ENCODE measurements at places on chromosomes 12 and 14.

DNA sequence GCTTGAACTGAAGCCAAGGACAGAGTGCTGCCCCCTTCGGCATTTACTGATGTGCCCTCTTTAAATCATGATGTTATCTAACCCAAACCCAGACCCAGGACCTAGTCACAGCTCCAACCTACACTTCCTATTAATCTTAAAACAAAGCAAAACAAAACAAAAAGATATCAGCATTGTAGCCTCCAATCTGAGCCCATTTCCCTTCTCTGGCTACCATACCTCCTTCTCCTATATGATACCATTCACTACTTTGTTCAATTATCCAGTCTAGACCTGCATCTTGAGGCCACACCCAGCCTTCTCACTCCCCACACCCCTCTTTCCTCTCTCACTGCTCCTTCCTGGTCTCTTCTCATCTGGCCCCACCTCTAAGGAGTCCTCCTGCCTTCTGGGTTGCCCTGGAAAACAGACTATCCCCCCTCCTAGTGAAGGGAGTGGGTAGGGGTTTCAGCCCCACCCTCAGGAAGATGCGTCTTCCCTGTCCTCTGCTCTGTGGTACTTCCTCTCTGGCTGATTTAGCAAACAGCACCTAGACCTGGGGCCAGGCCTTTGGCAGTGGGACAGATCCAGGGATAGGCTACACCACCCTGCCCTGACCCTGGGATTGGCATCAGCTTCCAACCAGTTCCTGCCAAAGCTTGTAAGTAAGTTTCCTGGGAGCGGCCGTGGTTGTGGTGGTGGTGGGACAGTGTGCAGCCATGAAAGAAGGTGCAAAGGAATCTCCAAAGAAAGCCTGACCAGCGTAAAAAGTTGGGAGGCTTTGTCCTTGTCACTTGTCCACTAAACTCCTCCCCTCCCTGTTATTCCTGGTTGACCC, 3.3 kb downstream of the LTB4R start:
- no peak for DNase-seq

- no peak for DNase-seq
Observed at GRCh38 chr12:116054280-116054679, 223.2 kb downstream of the MED13L start.

DNA sequence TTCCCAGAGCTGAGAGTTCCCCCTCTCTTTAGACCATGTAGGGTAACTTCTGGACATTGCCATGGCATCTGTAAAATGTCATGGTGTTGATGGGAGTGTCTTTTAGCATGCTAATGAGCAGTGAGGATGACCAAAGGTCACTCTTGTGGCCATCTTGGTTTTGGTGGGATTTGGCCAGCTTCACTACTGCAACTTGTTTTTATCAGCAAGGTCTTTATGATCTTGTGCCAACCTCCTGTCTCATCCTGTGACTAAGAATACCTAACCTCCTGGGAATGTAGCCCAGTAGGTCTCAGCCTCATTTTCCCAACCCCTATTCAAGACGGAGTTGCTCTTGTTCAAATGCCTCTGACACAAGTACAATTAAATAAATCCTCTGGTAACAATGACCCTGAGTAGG, 244.4 kb downstream of the NEDD1 start:
- no peak for DNase-seq

- no peak for DNase-seq
Observed at GRCh38 chr12:47776471-47777143, 3.6 kb downstream of the SLC48A1 start.

- DNase-seq: no peak
Observed at GRCh38 chr14:102418853-102419240, 56.1 kb downstream of the TECPR2 start.

DNA sequence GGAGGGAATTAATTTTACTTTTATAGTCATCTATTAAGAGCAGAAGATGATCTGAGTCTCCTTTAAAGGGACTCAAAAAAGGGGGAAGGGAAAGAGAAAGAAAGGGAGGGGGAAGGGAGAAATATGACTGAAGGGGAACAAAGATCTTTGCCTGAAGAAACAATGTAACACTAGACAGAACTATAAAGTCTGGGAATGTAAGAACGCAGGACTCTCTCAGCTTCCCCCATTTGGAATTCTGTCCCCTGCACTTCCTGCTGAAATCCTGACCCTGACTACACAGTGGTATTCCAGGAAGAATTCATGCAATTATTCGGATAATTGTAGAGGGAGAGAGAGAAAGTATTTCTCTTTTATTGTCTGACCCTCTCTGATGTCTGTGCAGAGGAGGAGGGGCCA, 8.6 kb upstream of the HOXC11 start:
- no peak for DNase-seq

DNA sequence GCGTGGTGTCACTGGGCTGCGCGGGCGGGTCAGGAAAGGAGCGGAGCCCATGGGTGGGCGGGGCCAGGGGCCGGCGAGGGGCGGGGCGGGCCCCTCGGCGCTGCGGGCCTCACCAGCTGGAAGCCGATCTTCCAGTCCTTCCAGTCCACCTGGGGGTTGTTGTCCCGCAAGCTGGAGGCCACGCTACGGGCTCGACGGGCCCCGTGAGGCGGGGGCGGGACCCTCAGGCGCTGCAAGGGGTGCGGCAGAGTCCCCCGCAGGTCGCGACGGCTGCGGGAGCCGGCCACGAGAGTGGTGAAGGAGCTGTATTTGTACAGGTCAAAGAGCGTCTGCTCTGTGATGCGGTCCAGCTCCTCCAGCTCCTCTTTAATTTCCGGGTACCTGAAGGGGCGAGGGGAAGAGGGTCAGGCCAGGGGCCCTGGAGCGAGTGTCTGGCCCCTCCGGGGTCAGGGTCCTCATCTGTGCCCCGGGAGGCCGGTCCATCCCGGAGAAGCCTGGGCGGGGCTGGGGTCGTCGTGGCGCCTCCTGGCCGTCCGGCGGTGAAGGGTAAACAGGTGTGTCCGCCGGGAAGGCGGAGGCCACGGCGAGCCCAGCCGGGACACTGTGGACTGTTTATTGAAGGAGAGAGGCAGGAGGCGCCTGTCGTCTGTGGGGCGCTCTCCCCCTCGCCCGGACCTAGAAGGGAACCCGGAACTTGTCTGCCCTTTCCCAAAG, 11.9 kb downstream of the SCNN1A start:
- no peak for DNase-seq

DNA sequence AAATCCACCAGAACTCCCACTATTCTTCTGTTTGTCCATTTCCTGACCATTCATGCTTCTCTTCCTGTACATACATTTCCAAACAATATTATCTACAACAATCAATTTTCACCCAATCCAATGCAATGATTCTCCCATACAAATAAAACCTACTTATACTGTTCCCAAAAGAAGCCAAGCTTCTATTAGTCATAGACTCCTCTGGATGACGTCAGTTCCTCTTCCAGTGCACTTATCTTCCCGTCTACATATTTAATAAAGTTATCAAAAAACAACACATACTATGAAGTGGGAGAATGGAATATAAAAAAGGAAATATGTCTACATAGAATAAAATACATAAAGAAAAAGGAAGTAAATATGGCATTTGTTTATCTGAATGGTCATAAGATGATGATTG, 165.4 kb downstream of the FOXG1 start:
- DNase-seq: no peak

- no peak for DNase-seq
Observed at GRCh38 chr12:105861227-105861626, 277.5 kb downstream of the NUAK1 start.

DNA sequence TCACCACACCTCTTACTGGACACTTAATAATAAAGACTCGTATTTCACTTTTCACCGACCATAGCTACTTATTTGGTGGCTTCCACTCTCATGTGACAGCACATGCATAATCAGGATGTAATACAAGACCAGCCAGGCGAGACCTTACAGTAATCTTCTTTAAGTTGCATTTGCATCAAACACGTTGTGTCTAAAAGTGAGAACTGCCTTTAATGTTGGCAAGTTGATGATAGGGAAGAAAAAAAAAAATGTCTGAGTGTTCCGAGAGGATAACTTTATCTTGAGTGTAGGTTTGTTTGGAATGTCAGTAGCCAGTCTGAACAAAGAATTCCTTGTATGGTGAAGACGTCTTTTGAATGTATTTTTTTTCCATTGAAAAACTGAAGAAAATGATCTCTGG, 440.4 kb downstream of the ADAMTS20 start:
- no peak for DNase-seq

DNA sequence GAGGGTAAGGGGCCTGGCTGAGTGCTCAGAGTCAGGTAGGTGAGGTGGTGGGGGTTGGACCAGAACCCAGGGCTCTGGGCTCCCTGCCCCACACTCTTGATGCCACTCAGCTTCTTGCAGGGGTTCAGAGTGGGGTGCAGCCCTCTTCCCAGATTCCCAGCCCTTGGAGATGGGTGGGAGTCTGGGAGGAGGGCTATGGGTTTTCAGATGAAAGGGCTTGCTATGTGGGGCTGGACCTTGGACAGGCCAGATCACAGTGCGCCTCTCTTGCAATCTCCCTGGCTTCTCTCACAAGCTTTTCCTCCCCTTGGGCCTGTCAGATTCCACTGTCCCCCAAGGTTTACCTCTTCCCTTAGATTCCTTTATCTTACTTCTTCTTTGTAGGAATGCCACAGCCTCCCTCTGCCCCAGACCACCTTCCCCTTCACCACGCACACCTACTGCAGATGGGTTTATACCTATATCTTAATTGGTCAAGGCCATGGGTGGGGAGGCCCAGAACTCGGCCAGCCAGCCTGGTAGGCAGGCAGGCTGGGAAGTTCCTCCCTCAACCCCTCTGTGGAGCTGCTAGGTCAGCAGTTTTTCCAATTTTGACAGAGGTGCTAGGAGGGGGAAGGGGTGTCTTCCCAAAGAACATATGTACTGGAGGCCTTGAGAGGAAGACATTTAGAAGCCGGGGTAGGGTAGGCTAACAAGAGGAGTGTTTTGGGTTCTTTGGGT, 1.4 kb downstream of the NYNRIN start:
- no peak for DNase-seq

- no peak for DNase-seq
Observed at GRCh38 chr14:99633918-99634317, 11.0 kb upstream of the HHIPL1 start.

DNA sequence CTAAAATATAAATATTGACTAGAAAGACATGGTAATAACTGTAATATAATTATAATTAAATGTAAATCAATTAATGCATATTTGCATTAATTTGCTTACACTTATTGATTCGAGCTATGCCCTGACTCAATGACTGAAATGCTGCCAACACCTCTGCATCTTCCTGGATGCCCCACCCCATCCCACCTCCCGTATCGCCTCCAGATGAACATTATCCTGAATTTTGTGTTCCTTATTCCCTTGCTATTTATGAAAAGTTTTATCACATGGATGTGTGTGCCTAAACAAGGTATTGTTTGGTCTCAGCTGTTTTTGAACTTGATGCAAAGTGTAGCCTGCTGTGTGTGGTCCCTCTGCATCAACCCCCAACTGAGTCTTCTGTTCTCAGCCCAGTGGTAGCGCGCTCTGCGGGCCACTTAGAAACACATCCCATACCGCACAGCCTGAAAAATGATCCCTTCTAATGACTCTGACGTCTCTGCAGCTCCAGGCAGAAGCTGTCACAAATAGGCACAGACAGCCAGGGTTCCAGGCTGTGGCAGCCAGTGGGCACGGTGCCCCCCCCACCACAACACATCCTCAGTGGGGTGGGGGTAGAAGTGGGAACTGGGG, 96.5 kb downstream of the PRMT8 start:
- DNase-seq: no peak

DNA sequence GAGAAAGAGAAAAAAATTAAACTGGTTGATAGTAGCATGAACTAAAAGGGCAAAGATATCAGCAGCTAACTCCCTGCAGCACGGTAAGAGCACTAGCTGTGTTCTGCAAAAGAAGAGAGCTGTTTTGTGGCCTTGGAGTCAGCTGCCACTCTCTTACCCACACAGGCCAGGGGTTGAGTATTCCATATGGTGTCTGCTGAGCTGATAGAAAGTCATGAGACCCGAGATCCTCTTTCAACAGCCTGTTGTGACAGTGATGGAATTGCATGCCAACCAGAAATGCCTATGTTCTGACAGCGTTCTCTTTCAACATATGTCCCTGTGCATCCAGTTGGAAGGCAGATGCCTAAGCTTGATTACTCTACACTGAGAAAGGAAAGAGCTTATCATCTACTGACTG, 39.9 kb downstream of the TMTC1 start:
- DNase-seq: no peak

GRCh38 chr12:64172143-64172970, 49.7 kb downstream of the KICS2 start:
- no peak for DNase-seq

- DNase-seq: no peak
Observed at GRCh38 chr14:36268121-36268520, 52.3 kb downstream of the MBIP start.

DNA sequence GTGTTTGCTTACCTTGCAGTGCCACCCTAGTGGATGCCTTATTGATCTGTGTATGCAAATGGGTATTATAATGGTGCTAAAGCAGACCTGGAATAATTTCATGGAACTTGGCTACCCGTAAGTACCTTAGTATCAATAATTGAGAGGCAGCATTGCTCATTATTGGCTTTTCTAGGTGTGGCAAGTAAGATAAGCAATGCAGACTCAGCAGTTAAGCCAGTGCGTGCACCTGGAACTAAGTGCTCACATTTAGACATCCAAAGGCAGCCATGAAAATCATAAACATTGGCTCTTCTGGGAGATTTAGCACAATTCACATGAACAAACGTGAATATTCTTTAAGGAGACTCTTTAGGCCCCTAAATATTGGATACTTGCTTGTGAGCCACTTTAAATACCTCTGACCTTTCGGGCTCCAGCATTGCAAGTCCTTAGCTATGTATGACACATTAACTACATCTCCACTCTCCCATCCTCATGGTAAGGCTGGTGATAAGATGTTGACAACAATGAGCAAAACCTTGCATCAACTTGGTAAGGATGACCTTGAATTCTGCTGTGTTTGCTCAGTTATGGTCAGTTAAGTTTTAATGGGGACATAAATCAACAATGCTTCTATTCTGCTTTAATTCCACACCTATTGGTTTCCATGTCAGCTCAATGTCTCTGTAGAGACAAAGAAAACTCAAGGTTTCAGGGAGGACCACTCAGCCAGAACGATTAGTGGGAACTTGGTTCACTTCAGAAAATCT, 112.0 kb downstream of the SLC5A8 start:
- no peak for DNase-seq

- no peak for DNase-seq
Observed at GRCh38 chr12:65204886-65205525, 35.6 kb downstream of the LEMD3 start.

DNA sequence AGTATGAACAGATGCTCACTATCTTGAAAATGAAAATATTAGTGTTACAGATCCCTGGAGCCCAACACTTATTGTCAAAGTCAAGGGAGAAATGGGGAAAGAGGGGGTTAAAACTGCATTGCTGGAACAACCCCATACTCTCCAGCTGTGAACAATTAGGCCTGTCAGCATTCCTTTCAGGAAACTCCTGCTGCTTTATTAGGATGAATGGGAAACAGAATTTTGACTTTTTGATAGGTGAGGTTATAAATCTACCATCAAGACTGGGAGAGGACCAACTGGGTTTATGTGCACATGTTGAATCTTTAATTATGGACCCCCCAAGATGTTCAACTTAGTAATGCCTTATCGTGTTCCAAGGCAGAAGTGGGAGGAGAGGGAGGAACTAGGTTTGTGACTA, 85.0 kb downstream of the TMTC1 start:
- no peak for DNase-seq

- DNase-seq: no peak
Observed at GRCh38 chr12:114193474-114193873, 212.5 kb downstream of the TBX5 start.

GRCh38 chr12:113093409-113094101, 37.0 kb downstream of the DTX1 start:
- no peak for DNase-seq

Measured in activated CD8-positive, alpha-beta memory T cell treated with anti-CD3 and anti-CD28 coated beads for 1 hour (primary cell).